Activated CD4-positive, alpha-beta memory T cell treated with anti-CD3 and anti-CD28 coated beads for 36 hours (primary cell): ENCODE measurements at places on chromosomes 5 and 9.

DNA sequence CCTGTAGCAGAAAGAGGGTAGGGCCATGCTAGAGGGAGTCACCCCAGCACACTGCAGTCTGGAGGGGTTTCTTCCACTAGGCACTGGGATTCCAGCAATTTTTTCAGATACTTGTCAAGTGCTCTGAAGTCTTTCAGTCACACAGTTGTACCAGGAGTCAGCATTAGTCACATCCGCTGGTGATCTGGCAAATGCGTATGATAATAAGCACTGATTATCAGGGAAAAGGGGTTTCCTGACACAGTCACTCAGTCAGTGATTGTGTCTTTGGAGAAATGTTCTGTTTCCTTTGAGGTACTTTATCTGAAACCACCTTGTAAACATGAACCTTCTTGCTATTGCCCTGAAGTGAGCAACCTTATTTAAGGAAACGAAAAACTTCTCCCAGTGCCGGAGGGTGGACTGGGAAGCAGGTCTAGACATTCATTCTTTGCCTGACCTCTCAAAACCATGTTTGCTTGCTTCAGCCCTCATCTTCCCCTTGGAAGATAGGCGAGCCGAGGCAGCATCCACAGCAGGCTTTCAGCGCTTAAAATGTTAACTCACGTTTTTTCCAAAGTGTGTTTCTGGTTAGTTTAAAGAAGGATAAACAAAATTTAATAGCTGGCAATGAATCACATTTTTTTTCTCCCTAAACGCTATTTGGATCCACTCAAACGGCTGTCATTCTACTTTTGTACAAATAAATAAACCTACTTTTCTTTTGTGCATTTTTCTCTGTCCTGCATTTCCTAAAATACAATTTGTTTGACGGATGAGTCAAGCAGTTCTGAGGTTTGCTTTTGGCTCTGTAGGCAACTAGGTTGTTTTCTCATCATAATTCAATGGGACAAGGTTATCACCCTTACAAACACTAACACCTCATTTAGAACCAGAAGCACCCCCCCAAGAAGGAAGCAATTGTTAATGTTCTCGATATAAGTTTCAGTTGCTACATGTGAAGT, 77.7 kb downstream of the FOXD1 start:
- no peak for DNase-seq

DNA sequence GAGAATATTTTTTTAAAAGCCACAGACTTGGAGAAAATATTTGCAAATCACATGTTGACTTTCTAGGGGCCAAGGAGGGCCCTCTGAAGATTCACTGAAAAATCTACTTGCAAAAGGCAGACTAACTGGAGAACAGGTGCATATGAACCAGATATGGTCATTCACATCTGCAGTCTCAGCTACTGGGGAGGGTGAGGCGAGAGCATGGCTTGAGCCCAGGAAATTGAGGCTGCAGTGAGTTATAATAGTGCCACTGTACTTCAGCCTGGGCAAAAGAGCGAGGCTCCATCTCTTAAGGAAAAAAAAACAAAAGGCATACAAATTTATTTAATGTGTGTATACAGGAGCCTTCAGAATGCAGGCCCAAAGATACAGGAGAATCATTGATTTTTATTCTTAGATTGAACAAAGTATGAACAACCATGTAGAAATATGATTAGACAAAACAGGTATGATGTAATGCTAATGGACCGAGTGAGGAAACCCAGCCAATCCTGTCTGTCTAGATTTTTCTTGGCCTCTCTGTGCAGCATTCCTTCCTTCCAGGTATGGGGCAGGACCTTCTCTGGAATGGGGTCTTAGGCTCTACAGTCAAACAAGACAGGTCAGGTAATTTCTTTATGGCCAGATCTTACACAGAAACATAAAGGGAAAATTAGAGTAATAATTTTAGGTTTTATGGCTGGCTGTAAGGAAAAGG, 15.3 kb upstream of the SLC27A6 start:
- DNase-seq: no peak

- DNase-seq: no peak
Measured at GRCh38 chr5:156991714-156992113, 28.7 kb upstream of the TIMD4 start.

DNA sequence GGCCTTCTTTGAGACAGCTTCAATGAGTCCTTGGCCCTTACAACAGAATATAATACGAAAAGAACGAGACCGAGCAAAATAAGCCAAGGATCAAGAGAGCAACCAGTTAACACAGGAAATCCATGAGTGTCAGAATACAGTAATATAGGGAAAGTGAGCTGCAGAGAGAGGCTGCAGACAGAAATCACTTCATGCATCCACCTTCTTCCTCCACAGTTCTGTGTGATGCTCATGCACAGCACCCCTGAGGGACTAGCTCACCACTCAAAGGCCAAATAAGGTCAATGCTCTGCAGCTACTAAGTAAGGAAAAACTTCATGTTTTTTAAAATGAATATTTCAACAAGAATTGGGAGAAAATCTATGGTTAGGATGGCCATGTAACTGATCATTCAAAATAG, 257.1 kb downstream of the MCTP1 start:
- DNase-seq: no peak

- DNase-seq: no peak
Measured at GRCh38 chr9:677461-678097, 163.9 kb upstream of the DMRT1 start.

- DNase-seq: no peak
Measured at GRCh38 chr5:84642795-84643194, 258.1 kb upstream of the EDIL3 start.

DNA sequence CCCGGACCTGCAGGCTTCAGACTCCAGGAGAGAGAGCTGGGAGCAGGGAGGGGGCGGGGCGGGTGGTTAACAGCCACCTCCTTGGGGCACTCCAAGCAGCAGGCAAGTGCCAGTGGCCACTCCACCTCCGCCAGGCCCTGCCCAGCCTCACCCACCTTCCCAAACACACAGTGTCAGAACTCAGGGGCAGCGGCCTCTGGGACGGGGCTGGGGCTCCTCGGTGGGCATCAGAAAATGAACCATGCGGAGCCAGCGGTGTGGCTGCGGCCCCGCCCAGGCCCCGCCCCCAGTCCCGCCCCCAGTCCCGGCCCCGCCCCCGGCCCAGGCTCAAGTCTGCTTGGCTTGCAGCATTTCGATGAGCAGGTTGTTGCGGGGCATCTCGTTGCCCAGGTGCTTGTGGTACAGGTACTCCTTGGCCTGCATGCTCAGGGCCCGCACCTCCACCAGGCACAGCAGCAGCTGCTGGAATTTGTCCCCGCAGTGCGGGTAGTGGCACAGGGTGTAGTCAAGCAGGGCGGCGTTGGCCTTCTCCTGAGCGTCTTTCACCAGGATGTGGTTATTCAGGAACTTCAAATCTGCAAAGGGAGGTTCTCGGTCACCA, 24.7 kb downstream of the NR5A1 start:
- DNase-seq: no peak

- peak; percentile 89 for DNase-seq
Measured at GRCh38 chr9:133115604-133116345, 5.3 kb downstream of the RALGDS start.

DNA sequence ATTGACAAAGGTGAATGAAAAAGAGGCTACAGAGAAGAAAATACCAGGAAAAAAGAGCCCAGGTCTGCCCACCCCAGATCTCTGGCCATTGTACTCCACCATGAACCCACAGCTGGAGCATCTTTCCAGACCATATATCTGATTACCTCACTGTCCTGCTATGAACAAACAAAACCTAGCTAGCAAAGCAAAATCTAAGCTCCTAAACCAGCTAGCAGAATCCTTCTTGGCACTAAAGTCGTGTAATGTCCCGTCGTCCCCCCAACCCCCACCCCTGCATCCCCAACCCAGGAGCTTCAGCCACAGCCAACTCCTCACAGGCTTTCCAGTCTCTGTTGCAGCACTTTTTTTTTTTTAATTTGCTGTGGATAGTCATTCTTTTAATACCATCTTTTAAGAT, 2.5 kb downstream of the C1QTNF3 start:
- no peak for DNase-seq

DNA sequence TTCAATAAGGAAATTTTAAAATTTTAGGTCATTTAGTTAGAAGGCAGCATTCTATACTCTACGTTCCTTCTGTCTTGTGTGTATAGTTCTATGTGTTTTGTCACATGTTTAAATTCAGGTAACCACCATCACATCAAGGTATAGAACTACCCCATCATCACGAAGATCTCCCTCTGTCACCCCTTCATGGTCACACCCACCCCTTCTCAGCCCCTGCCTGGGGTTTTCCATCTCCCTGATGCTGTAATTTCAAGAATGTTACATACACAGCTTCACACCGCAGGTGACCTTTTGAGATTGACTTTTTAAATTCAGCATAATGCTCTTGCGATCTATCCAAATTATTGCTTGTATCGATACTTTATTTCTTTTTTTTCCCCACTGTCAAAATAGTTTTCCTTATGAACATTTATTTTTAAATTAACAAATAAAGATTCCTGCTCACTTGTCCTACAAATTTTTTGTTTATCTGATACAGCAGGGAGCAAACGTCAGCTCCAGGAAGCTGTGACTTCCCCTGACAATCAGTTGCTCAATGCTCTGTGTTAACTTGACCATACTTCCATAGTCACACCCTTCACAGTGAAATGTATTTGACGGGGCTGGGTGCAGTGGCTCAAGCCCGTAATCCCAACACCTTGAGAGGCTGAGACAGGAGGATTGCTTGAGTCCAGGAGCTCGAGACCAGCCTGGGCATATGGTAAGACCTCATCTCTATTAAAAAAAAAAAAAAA, 10.2 kb downstream of the BTNL8 start:
- peak; percentile 25 for DNase-seq

DNA sequence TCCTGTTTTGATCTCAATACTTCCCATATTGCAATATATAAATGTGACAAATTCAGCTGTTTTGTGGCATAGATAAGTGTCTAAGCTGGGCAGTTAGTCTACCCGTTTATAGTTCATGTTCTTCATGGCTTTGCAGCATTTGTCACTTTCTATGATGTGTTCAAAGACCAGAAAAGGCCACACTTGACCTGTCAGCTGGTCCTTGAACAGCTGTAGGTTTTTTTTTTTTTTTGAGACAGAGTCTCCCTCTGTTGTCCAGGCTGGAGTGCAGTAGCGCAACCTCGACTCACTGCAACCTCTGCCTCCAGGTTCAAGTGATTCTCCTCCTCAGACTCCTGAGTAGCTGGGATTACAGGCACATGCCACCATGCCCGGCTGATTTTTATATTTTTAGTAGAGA, 28.4 kb downstream of the CMBL start:
- no peak for DNase-seq

- no peak for DNase-seq
Measured at GRCh38 chr5:1383344-1383743, 38.4 kb upstream of the CLPTM1L start.
